ENCODE measurements at places on chromosomes 12 and 14.

- no peak for DNase-seq
These were observed 278.9 kb upstream of the SOX5 start for GRCh38 chr12:24228371-24228770.

GRCh38 chr14:32669391-32669790 lies 269.3 kb upstream of the NPAS3 start:
- DNase-seq: no peak

DNA sequence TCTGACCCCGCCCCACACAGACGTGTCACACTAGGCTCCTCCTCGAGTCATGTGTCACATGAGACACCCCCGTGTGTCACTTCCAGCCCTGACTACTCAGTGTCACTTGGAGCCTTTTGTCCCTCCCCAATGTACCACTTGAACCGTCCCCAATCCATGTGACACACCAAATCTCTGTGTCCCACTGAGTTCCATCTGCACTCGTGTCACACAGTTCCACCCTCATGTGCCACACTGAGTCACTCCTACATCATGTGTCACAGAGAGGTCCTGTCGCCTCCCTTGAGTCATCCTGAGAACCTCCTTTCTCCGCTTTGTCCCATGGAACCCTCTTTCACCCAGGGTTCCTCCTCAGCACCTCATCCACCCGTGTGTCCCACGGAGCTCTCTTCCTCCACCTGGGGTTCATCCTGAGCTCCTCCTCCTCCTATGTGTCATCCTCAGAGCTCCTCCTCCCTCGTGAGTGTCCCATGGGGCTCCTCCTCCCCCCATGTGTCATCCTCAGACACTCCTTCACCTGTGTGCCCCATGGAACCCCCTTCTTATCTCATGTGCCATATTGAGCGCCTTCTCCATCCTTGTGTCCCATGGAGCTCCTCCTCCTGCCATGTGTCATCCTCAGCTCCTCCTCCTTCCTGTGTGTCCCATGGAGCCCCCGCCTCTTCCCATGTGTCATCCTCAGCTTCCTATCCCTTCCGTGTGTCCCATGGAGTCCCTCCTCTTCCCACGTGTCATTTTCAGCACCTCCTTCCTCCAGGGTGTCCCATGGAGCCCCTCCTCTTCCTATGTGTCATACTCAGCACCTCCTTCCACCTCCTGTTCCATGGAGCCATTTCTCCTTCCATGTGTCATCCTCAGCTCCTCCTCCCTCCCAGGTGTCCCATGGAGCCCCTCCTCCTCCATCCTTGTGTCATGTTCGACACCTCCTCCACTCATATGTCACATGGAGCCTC lies 32.0 kb downstream of the RTL1 start:
- DNase-seq: no peak

DNA sequence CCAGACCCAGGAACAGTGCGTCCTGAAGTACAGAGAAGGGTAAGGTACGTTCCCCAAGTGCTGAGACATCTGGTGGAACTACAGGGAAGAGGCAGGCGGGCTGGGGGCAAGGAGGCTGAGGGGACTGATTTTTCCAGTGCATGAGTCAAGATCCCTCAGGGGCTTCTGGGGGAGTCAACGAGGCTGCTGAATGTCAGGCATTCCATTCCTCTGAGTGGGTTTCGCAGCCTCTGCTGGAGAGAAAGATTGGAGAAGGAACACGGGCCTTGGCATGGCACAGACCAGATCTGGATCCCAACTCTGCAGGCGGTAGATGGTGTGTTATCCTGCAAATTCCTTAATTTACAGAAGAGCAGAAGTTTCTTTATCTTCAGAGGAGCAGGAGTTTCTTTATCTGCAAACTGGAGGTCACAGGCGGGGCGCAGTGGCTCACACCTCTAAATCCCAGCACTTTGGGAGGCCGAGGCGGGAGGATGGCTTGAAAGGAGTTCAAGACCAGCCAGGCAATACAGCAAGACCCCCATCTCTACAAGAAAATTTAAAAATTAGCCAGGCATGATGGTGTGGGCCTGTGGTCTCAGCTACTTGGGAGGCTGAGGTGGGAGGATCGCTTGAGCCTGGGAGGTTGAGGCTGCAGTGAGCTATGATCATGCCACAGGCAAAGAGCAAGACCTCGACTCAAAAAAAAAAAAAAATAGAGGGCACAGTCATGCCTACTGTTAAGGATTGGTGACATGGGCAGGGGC lies 132.6 kb upstream of the MAP1LC3B2 start:
- DNase-seq: no peak

- DNase-seq: no peak
These were observed 260.5 kb downstream of the ADAMTS20 start for GRCh38 chr12:43291516-43291915.

GRCh38 chr12:100138803-100139098 lies 3.9 kb downstream of the BLTP3B start:
- no peak for DNase-seq

GRCh38 chr12:47277972-47278448 lies 198.3 kb upstream of the AMIGO2 start:
- DNase-seq: no peak

DNA sequence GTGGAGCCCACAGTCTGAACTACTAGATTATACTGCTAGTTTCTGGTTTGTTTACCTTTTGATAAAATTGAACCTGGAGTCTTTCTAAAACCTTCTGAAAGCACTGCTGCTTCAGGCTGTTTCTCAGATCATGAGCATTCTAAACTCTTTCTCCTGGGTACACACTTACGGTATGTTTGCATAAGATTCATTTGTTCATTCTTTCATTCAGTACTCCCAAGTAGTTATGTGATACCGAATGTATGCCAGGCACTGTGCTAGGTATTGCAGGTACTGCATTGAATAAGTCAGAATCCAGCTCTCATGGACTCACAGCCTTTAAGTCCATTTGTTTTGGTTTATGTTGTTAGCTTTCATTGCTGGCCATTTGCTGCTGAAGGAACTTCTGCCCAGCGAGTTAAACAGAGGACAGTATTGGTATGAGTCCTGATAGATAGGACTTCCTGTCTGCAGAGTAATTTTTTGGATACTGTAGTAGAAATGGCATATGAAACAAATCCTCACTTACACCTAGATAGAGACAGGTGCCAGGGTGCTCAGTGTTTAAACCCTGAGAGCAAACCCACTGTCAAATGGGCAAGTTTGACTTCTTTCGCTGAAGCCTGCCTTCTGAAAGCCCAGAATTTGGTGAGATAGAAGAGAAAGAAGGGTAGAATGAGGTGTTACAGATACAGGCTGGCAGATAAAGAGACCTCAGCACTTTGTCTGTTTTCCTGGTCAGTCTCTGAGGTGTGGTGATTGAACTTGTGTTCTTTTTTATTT lies 2.1 kb downstream of the SUSD6 start:
- no peak for DNase-seq

All from prostate gland (tissue), 2 donors.